ENCODE measurements at places on chromosomes 5 and 9.

DNA sequence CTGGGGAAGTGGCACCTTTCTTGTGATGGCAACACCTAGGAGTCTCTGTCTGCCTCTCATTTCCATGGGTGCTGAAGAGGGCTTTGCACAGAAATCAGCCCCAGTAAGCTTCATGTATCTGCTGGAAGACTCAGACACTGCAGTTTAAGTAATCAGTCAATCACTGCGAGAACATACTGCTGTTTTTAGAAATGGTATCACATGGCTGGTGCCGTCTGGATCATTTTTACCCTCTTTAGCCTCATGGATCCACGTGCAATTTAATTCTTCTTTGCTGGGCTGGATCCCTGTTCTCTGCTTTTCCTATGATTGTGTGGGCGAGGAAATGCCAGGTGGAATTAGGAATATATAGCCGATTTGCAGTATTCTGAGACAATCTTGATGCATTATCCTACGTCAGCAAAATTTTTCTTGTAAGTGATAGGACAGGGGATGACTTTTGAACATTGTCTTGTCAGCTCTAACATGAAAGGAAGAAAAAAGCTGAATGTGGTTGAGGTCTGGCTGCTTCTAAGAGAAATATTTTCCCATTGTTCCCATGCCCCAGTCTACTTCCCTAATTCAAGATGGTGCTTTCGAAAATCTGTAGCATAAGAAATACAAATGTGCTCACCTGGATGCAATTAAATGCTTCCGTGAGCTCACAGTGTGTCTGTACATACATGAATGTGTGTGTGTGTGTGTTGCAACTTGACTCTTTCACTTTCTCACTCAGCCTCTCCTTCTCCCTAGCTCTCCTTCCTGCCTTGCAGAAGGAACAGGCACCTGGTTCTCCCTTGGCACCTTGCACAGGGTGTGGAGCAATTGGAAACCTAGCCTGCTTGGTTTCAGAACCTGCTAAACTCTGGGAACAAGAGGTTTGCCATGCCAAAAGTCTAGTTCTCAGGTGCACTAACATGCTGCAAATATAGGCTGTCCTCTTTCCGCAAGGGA is 281.6 kb downstream of the NTRK2 start:
- no peak for DNase-seq

- DNase-seq = no peak
Observed at GRCh38 chr5:159531554-159532105, 201.3 kb upstream of the IL12B start.

GRCh38 chr5:36060420-36060887 is 6.2 kb downstream of the UGT3A2 start:
- no peak for DNase-seq

- no peak for DNase-seq
Observed at GRCh38 chr5:55031492-55031891, 7.4 kb downstream of the GZMK start.

GRCh38 chr9:135525241-135526088 is 4.2 kb downstream of the LCN1 start:
- DNase-seq = no peak

DNA sequence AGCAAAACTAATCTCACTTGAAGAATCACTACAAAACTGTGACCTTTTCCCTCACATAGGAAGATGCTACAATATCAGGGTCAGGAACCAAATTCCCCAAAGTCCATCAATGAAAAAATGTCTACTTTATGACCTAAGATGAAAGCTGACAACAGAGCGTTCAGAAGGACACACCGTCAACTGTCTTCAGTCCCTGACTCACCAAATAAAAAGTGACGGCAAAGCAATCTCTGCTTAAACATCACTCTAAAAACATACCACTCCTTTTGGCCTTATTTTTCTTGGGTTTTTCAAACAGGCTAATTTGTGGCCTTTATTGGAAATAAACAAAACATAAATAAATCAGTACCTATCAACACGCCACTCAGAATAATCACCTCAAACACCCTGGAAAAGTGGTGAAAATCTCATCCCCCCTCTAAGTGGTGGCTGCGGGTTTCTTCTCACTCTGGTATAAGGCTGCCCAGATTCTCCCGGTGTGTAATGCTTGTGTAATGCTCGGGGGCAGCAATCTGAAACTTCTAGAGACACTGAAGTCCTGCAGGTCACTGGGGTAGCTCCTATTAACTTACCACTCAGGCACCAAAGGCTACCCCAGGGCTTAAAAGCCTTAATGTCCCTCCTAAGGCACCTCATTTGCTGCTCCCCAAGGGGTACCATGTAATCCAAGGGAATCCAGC is 29.5 kb downstream of the SEMA4D start:
- no peak for DNase-seq

GRCh38 chr5:179208706-179209358 is 136.4 kb downstream of the ADAMTS2 start:
- DNase-seq = no peak

DNA sequence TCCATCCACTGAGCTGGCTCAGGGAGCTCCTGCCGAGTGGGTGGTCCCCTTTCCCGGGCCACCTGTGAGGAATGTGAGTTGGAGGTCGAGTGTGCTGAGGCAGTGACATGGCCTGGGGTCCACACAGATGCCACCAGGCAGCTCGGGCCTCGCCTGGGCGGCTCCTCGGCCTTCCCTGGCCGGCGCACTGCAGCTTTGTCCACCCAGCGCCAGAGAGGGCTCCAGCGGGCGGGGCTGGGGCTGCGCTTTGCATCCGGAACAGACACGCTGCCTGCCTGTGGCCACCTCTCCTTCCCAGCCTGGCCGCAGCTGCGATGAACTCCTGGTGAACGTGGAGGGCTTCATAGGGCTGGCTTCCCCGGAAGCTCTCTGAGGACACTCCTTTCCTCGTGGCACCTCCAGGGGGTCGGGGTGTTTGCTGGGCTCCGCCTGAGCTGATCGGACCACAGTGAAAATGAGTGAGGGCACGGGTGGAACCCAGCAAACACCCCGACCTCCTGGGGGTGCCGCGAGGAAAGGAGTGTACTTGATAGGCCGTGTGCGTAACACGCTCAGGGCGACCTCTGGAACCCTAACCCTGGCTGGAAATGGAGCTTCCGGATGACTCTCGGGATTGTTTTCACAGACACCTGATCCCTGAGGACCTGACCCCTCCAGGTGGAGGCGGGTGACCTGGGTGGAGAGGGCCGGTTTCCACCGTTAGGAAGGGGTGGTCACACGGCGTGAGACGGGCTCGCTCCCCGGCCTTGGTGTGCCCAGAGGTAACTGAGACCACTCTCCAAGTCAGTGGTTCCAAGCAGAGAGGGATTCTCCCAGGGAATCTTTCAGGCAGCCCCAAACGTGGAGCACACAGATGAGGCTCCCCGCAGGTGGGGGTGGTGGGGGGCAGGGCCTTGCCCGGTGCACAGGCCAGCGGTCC is 31.8 kb upstream of the RXRA start:
- DNase-seq = no peak
